Central memory CD4-positive, alpha-beta T cell (primary cell): ENCODE measurements at places on chromosomes 12 and 14.

DNA sequence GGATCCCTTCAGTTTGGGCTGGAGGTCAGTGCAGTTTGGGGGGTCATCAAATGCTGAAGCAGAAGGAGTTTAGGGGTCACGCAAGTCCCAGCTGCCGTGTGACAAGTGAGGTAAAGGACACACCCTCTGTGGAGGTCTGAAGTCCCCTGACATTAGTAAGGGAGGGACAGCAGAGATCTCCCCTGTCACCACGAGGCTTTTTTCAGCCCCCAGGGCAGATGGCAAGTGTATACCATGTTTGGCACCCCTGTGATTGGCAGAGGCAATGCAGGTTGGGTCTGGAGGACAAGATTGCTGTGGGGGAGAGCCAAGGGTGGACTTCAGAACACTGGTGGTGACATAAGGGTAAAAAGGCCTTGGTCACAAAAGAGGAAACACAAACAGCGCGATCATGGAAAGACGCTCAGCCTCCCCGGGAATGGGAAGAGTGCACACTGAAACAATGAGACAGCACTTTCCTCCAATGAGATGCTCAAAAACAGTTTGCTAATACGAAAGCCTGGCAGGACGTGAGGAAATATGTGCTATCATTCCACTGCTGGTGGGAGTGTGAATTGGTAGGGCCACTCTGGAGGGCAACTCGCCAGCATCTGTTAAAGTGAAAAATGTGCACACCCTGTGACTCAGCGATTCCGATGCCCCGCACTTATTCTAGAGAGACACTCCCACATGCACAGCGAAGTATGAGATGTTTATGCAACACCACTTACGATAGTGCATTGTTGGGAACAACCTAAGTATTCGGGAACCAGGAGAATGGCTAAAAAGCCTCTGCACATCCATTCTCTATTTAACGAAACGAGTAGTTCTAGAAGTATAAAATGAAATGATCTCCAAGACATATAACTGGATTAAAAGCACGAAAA lies 14.4 kb upstream of the CD27 start:
- DNase-seq, result no peak

DNA sequence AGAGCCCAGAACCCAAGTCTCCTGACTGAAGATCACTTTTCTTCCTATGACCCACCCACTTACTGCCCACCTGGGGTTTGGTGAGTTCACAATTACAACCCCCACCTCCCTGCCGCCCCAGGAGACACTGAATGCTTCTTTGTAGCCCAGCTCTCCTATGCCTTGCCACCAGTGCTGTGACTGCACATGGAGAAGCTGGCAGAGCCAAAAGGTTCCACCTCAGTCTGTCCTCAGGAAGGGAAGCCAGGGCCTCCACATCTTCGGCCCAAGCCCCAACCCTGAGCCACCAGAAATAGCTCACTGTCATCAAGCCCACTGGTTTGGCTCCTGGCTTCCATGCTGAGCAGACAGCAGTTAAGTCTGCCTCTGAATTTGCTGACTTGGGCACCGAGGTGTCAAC lies 25.6 kb downstream of the OTUB2 start:
- DNase-seq, result no peak

- no peak for DNase-seq
Observed at GRCh38 chr14:95695913-95696312, 9.7 kb downstream of the TCL1B start.

DNA sequence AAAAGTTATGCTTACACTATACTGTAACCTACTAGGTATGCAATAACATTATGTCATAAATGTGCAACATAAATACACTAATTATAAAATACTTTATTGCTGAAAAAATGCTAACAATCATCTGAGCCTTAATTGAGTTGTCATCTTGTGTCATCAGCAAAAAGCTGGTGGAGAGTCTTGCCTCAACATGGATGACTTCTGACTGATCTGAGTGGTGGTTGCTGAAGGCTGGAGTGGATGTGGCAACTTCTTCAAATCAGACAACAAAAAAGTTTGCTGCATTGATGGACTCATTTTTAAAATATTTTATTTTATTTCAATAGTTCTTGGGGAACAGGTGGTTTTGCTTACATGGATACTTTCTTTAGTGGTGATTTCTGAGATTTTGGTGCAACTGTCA lies 93.9 kb upstream of the AMN1 start:
- DNase-seq, result no peak

DNA sequence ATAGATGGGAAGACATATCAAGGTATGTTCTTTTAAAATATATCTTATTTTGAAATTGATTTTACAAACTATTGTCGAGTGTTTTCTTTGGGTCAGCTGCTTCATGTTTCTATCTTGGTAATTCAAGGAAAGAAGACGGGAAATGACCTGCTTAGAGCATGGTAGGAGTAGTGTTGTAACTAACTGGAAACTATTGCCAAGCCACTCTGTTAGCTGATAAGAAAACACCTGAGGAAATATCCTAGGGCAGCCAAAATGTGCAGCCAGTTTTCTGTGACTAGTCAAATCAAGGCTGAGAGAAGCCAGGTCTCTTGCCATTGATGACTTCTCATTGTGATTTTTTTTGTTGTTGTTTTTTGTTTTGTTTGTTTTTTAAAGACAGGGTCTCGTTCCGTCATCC lies 30.2 kb downstream of the METAP2 start:
- no peak for DNase-seq

GRCh38 chr12:69896653-69897381 lies 71.8 kb downstream of the MYRFL start:
- DNase-seq, result no peak

DNA sequence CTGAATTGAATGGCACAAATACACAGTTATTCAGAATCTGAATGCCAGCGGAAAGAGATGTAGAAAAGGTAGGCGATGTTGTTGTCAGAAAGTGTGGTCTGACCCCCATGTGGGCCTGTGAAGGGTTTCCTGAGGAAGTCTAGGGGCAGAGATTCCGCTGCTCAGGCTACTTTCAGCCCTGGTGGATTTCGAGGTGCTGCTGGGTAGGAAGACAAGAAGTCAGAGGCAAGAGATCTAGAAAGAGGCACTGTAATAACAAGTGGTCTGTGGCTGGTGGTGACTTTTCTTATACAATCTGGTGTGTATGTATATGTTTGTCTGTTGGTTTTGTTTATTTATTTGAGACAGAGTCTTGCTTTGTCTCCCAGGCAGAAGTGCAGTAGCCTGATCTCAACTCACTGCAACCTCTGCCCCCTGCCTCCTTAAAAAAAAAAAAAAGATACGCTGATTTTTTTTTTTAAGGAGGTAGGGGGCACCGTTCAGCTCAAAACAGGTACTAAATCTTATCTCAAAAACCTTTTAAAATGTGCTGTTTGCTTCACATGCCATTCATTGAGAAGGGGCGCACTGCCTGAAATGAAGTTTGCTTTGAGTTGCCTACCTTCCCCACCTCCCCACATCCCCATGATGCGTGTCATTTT lies 27.1 kb upstream of the MANSC4 start:
- peak; percentile 28 for DNase-seq

GRCh38 chr12:40010899-40011774 lies 94.7 kb downstream of the SLC2A13 start:
- peak; percentile 59 for DNase-seq

GRCh38 chr12:278046-278445 lies 15.4 kb upstream of the SLC6A13 start:
- no peak for DNase-seq

DNA sequence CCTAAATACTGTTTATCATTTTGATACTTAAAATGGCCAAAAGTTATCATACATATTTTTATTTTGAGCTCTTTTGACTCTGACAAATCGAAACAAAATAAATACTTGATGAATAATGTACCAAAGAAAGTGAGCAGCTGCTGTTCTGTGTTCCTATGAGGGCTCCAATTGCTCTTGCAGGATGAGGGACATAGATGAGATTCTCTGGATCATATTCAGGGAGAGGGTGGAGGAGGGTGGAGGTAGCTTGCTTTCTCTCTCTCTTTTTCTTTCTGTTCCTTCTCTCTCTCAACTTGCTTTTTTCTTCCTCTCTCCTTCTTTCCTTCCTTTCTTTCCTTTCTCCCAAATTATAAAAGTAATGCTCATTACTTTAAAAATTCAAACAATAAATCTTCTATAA lies 8.9 kb upstream of the MYH7 start:
- DNase-seq, result no peak

GRCh38 chr14:94317259-94317658 lies 5.9 kb downstream of the SERPINA6 start:
- no peak for DNase-seq

GRCh38 chr14:36517242-36518030 lies 2.6 kb downstream of the NKX2-1 start:
- no peak for DNase-seq

GRCh38 chr12:77847680-77848431 lies 17.2 kb downstream of the NAV3 start:
- DNase-seq, result no peak

DNA sequence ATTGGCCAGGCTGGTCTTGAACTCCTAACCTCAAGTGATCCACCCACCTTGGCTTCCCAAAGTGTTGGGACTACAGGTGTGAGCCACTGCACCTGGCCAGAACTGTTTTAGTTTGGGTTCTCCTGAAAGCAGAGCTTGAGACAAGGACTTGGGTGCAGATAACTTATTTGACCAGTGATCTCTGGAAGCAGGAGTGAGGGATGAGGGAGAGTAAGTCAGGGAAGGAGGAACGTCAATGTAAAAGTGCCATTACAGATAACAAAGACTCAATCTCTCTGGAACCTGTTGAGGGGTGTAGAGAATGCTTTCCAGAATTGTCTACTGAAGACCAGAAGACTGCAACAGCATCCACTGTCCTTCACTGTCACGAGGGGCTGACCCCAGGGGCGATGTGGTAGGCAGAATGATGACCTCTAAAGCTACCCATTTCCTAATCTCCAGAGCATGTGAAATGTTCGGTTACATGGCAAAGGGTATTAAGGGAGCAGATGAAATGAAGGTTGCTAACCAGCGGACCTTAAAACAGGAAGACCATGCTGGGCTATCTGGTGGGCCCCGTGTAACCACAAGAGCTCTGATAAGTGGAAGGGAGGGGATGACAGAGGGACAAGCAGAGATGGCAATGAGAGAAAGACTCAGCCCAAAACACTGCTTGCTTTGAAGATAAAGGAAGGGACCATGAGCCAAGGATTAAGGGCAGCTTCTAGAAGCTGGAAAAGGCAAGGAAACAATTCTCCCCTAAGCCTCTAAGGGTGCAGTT lies 207.8 kb downstream of the RBM19 start:
- DNase-seq, result no peak

DNA sequence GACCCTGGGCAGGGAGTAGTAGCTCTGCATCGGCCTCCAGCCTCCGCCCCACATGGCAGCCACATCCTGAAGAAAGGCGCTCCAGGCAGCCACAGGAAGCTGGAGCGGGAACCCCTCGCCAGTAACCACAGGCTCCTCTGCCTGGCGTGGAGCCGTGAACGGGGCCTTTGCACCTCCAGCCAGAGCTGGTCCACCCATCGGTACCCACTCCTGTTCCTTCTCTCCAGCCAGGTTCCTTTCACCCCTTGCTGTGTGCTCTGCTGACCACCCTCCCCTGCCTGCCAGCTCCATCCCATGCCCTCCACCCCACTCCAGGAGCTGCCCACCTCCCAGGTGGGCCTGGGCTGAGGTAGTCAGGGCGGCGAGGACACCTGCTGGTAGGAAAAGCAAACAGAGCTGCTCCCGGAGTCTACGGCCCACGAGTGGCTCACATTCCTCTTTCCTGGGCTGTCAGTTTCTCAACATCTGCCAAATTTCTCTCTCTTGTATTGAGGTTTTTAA lies 2.7 kb downstream of the TGFB3 start:
- no peak for DNase-seq

GRCh38 chr12:51591016-51591901 lies at the start of gene SCN8A:
TSS of gene SCN8A (plus strand) at chr12:51591233. CDS start at chr12:51662818, 71,585 bp downstream.
- DNase-seq, result peak; percentile 10

GRCh38 chr14:43877351-43877960 lies 629.6 kb downstream of the FSCB start:
- DNase-seq, result no peak

DNA sequence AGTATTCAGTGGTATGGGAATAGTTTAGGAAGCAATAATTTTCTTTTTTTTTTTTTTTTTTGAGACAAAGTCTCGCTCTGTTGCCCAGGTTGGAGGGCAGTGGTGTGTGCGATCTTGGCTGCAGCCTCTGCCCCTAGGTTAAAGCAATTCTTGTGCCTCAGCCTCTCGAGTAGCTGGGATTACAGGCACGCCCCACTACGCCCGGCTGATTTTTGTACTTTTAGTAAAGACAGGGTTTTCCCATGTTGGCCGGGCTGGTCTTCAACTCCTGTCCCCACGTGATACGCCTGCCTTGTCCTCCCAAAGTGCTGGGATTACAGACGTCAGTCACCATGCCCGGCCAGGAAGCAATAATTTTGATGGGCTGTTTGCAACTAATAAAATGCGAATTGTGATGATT lies 62.1 kb downstream of the ATG14 start:
- DNase-seq, result no peak

DNA sequence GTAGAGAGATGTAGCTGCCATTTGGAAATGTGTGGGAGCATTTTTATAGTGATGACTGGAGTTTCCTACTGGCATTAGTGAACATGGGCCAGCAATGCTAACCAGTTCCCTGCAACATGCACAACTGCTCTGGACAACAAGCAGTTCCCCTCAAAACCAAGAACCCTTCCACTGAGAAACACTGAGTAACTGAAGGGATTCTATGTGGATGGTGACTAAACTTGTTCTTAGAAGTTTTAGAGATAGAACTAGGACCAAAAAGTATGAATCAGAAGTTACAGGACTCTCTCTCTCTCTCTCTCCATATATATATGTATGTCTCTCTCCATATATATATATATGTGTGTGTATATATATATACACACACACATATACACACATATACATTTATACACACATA lies 7.9 kb downstream of the SERPINA10 start:
- no peak for DNase-seq

- DNase-seq, result no peak
Observed at GRCh38 chr14:53842938-53843337, 113.7 kb downstream of the BMP4 start.

DNA sequence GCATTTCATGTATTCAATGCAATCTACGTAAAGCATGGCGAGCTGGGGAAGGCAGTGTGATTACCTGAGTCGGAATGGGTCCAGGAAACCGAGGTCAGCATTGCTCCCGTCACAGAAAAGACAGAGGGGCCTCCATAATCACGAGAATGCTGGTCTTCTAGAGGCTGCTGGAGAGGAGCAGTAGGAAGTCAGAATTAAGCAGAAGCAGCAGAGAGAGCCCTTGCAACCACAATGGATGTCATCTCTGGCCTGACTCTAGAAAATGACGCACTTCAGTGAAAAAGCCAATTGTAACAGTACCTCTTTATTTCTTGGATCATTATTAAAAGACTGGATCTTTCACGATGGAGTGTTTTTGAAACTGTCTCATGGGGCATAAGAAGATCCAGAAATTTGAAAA lies 69.5 kb upstream of the FOXN3 start:
- no peak for DNase-seq
